Thyroid gland (tissue), 4 donors: ENCODE measurements at places on chromosomes 2 and 18. TPM values are rescaled to one million over a fixed set of nuclear protein-coding genes. Genes with fewer than 3 reads are reported as not detected.

DNA sequence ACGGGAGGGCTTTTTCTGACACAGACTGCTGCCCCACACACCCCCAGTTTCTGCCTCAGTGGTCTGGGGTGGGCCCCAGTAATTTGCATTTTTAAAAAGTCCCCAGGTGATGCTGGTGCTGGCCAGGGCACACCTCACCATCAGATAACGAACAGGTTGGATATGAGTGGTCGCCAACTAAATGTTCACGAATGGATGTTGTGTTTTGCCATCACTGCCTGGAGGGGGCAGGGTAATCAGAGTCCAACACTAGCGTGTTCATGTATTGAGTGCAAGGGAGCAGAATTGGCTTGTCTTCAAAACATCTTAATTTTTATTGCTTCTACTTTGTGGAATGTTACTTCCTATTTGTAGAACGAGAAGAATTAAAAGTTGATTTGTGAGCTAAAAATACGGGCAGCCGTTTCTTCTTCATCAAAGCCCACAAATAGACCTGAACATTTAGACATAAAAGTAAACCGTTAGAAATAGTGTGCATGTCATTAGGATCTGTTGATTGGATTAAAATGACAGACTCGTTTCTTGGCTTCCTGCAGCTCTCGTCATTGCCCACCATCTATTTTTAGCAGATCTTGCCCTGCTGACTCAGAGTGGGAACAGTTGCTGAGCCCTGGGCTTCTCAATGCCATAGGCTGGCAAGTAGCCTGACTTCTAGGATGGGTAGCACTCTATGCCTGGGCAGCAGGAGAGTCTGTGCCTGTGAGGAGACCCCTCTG is 45.2 kb downstream of the NCK2 start:
- H3K27ac ChIP-seq, result no peak overlapping the region
- DNase-seq, result no peak
- H3K27me3 ChIP-seq, result no peaks in the 10 kb centered on the region
- H3K36me3 ChIP-seq, result no peaks in the 10 kb centered on the region
- peaks cover 33% of the 10 kb centered on the region for H3K4me1 ChIP-seq

- H3K4me1 ChIP-seq, result no peaks in the 10 kb centered on the region
- no peak for DNase-seq
- no peak overlapping the region for H3K4me3 ChIP-seq
- H3K27me3 ChIP-seq, result no peaks in the 10 kb centered on the region
Observed at GRCh38 chr2:37366773-37367172, 22.3 kb downstream of the QPCT start.

- H3K36me3 ChIP-seq, result no peaks in the 10 kb centered on the region
- no peaks in the 10 kb centered on the region for H3K27me3 ChIP-seq
- H3K27ac ChIP-seq, result no peak overlapping the region
- H3K4me3 ChIP-seq, result no peak overlapping the region
- no peaks in the 10 kb centered on the region for H3K4me1 ChIP-seq
Observed at GRCh38 chr18:31030574-31031278, 11.8 kb downstream of the DSC3 start.

- no peaks in the 10 kb centered on the region for H3K27me3 ChIP-seq
- peak within 1 kb of the TSS; percentile 50 for H3K4me3 ChIP-seq
Observed at GRCh38 chr2:159904127-159904958, 106.3 kb upstream of the CD302 start.

- H3K36me3 ChIP-seq, result no peaks in the 10 kb centered on the region
- H3K4me3 ChIP-seq, result no peak overlapping the region
- H3K27ac ChIP-seq, result no peak overlapping the region
- no peaks in the 10 kb centered on the region for H3K4me1 ChIP-seq
Observed at GRCh38 chr2:68505603-68506159, 38.3 kb downstream of the APLF start.

DNA sequence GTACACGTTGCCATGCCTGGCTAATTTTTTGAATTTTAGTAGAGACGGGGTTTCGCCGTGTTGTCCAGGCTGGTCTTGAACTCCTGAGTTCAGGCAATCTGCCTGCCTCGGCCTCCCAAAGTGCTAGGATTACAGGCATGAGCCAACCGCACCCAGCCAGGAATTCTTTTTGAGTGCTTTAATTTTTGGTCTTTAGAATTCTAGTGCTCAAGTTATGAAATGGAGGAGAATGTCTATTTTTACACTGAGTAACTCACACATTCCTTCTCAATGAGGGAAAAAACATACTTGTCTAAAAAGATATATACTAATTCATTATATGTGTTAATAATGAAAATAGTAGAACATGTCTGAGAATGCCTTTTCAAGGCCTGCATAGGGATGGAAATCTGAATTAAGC is 8.5 kb downstream of the ZNF396 start:
- H3K4me1 ChIP-seq, result no peaks in the 10 kb centered on the region
- no peak for DNase-seq
- no peaks in the 10 kb centered on the region for H3K36me3 ChIP-seq
- H3K27me3 ChIP-seq, result no peaks in the 10 kb centered on the region
- no peak overlapping the region for H3K4me3 ChIP-seq

DNA sequence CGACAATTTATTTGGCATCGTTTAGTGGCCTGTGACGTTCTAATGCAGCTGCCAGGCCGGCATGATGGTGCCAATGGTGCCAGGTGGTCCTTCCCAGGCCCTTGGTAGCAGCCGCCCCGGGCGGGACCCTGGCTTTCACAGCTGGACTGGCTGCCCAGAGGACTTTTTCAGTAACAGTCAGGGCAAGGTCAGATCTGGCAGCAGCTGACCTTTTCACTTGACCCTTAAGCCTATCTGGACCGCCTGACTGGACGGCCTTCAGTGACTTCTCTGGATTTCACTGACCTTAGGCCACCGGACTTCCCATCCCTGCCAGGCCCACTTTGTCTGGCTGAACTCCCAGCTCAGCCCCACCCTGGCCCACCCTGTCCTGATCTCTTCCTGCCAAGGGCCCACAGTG is 15.9 kb downstream of the TRIB2 start:
- DNase-seq, result peak; percentile 8
- no peaks in the 10 kb centered on the region for H3K4me1 ChIP-seq
- peak overlapping the region; percentile 45 for H3K27ac ChIP-seq
- H3K4me3 ChIP-seq, result no peak overlapping the region
- no peaks in the 10 kb centered on the region for H3K36me3 ChIP-seq

GRCh38 chr2:217398860-217399259 is 539.0 kb upstream of the TNP1 start:
- peaks cover 23% of the 10 kb centered on the region for H3K4me1 ChIP-seq
- no peaks in the 10 kb centered on the region for H3K36me3 ChIP-seq
- DNase-seq, result no peak
- H3K27ac ChIP-seq, result no peak overlapping the region
- H3K4me3 ChIP-seq, result no peak overlapping the region

DNA sequence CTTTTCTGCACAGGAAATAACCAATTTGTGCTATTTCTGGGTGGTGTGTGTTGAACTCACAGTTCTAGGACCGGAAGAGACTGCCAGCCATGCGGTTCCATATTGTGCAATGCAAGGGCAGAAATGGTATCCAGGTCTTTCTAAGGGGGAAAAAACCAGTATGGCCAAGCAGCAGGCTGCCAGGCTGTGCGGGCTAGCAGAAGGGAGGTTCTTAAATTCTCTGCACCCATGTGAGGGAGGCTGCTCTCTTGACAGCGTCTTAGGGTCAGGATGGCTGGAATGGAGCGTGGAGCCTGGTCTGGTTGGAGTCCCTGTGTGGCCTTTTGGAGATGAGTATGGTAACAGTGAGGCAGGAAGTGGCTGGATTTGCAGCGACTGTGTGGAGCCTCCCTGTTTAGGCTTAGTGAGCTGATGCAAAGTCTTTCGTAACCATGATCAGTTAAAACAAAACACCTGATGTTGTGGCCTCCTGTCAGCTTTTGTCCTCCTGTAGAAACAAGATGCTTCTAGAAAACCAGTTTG is 52.6 kb downstream of the NCK2 start:
- H3K27ac ChIP-seq, result no peak overlapping the region
- H3K4me3 ChIP-seq, result no peak overlapping the region
- H3K4me1 ChIP-seq, result peaks cover 38% of the 10 kb centered on the region
- no peaks in the 10 kb centered on the region for H3K36me3 ChIP-seq

DNA sequence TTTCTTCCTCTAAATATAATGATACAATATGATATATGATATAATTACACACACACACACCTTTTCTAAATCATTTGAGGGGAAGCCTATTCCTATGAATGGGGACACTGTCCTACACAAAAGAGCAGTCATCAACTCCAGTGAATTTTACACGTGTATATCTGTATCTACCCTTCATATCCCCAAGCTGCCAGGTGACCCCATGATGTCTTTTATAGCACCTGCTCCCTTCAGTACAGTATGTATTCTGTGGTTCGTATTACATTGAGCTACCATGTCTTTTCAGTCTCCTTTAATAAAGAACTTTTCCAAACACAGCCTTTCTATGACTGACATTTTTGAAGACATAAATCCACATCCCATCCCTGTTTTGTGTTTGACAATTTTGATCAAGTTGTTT is 19.0 kb downstream of the TBC1D8 start:
- DNase-seq, result no peak
- H3K27ac ChIP-seq, result no peak overlapping the region
- H3K36me3 ChIP-seq, result no peaks in the 10 kb centered on the region
- H3K27me3 ChIP-seq, result no peaks in the 10 kb centered on the region

The FAM237A gene
- not detected for total RNA-seq

The TNS1 gene
- 169 TPM for total RNA-seq

The LTBP1 gene
- 9.1 TPM for total RNA-seq

The TACR1 gene
- total RNA-seq, result 0.71 TPM
